ENCODE measurements at places on chromosomes 13 and 19.

DNA sequence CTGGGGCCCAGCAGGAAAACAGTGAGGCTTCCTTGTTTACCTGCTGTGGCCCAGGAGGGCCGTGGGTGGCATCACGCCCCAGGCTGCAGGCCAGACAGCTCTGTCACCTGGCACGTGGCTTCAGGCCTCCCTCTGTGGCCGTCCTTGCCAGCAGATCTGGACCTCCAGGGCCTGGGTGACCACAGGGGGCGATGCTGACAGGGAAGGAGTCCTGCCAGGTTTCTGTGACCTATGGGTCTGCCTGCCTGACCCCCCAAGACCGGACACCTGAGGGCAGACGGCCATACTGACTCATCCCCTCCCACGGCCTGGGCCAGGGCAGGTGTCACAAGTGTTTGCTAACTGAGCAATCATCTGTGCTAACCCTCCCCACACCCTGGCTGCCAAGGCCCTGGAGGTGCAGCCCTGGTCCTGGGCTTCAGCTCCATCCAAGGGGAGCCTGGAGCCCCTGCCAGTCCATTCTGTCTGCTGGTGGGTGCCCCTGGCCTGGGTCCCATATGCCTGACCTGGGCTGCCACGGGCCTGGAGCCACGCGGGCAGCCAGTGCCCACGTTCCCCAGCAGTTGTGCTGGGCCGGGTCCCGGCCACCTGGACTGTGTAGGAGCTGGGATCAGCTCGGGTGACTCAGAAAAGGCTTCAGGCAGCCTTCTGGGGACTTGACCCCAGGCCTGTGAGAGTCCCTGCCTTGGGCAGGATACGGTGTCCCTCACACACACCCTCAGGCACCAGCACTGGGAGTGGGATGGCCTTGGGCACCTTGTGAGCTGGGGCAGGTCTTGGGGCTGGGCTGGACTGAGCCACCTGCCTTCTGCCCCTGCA, 3.7 kb downstream of the CDC34 start:
- DNase-seq, result no peak

DNA sequence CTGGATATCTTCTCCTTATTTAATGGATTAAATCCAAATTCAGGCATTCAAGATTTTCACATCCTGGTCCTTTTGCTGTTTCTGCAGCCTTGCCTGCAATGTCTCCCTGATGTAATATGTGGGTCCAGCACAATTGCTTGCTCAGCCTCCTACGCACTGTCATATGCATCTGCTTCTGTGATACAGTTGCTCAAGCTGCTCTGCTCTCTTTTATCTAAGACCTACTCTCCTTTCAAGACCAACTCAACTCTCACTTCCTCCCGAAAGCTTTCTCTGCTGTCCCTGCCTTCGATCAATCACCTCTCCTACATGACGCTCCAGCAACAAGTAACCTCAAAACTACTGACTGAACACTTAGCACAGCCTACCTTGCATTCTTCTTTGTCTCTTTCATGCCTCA, 138.2 kb downstream of the DCLK1 start:
- peak; percentile 96 for DNase-seq

DNA sequence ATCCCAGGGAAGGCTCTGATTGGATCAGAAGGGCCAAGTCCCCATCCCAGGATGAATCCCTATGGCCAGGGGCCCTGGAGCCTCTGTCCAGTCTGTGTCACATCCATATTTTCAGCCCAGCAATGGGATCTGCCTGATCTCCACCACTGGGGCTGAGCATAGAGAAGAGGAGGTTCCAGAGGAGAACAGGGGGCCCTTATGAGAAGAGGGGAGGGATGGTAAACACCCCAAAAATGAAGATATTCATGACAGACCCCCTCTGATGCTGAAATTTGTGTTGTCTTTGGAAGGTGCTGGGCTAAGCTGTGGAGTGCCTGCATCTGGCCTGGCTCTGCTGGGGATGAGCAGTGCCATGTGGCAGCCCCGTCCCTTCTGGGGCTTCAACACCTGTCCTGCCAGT, 14.5 kb downstream of the KLHL26 start:
- DNase-seq, result no peak

- DNase-seq, result peak; percentile 80
Observed at GRCh38 chr19:53844849-53845246, 20.7 kb upstream of the NLRP12 start.

GRCh38 chr13:28273919-28274318, 135.6 kb downstream of the PAN3 start:
- peak; percentile 42 for DNase-seq

- DNase-seq, result no peak
Observed at GRCh38 chr19:5964816-5965565, 12.9 kb downstream of the RANBP3 start.
